ENCODE measurements at places on chromosomes 2 and 18. TPM values are rescaled to one million over a fixed set of nuclear protein-coding genes. Genes with fewer than 3 reads are reported as not detected.

Gene PAX8
- not detected for total RNA-seq

DNA sequence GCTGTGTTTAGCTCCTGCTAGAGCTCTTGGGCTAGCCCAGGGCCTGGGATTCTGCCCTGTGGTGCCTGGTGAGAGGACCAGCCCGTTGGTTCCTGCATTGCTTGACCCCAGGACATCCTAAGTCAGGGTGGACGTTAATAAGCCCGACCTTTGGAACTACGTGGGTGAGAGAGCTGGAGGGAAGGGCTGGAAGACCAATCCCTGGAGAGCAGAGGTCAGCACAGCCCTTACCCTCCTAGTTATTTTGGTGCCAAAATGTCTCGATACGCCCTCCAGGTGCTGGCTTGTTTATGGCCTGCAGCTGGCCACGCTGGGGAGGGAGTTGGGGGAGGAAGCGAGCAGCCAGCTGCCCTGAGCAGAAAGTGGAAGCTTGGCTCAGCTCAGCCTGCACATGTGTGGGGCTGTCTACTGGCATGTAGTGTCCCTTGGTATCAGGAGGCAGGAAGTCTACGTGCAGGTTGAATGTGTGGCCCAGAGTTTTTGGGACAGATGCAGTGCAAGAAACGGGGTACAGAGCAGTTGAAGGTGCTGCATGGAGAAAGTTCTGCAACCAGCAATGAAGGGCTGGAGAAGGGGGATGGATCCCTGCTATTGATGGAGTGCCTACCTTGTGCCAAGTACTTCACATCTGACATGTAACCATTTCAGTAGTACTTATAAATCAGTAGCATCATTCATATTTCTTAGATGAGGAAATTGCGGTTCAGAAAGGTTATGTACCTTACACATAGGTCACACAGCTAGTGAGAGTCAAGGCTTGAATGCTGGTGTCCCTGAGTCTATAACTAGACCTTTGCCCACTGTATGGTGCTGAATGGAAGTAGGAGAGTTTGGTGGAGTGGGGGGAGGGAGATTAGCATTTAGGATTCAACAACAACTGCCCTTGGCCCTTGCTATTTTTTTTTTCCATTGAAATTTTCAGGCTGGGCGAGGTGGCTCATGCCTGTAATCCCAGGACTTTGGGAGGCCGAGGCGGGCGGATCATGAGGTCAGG lies 5.0 kb upstream of the DGKD start:
- H3K27ac ChIP-seq, result no peak overlapping the region
- H3K4me3 ChIP-seq, result no peak overlapping the region
- peaks cover 41% of the 10 kb centered on the region for H3K4me1 ChIP-seq
- H3K27me3 ChIP-seq, result no peaks in the 10 kb centered on the region

DNA sequence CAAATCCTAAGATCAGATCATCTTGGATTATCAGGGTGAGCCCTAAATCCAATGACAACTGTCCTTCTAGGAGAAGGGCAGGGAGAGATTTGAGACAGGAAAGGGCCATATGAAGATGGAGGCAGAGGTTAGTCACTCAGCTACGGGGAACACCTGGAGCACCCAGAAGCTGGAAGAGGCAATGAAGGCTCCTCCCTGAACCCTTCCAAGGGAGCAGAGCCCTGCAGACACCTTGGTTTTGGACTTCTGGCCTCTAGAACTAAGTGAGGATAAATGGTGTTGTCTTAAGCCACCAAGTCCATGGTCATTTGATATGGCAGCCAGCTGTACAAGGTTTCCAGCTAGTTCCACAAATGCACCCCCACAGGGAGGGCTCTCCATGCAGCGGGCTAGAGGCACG lies 6.9 kb upstream of the PTPN2 start:
- no peak for DNase-seq
- H3K4me1 ChIP-seq, result peaks cover 17% of the 10 kb centered on the region
- no peak overlapping the region for H3K4me3 ChIP-seq
- H3K27ac ChIP-seq, result no peak overlapping the region
- no peaks in the 10 kb centered on the region for H3K27me3 ChIP-seq

DNA sequence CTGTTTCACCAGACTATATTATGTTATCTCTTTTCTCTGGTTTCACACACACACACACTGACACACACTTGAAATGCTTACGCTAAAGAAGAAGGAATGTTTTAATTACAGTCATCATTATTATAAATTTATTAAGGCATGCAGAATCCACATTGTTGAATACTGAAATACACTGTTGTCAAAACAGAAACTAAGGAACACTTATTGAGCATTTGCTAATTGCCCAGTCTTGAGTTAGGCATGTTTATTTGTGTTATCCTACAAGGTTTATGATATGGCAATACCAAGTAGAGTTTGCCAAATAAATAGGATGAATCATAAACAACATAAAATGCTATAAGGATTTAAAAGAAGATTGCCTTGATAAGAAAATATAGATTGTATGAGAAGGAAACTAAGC lies 917.0 kb upstream of the PIK3C3 start:
- H3K4me1 ChIP-seq, result peaks cover 7% of the 10 kb centered on the region
- H3K27me3 ChIP-seq, result no peaks in the 10 kb centered on the region
- DNase-seq, result no peak
- no peak overlapping the region for H3K4me3 ChIP-seq
- H3K36me3 ChIP-seq, result peaks cover 2% of the 10 kb centered on the region

Gene XPO1
- total RNA-seq, result 89.8 TPM

DNA sequence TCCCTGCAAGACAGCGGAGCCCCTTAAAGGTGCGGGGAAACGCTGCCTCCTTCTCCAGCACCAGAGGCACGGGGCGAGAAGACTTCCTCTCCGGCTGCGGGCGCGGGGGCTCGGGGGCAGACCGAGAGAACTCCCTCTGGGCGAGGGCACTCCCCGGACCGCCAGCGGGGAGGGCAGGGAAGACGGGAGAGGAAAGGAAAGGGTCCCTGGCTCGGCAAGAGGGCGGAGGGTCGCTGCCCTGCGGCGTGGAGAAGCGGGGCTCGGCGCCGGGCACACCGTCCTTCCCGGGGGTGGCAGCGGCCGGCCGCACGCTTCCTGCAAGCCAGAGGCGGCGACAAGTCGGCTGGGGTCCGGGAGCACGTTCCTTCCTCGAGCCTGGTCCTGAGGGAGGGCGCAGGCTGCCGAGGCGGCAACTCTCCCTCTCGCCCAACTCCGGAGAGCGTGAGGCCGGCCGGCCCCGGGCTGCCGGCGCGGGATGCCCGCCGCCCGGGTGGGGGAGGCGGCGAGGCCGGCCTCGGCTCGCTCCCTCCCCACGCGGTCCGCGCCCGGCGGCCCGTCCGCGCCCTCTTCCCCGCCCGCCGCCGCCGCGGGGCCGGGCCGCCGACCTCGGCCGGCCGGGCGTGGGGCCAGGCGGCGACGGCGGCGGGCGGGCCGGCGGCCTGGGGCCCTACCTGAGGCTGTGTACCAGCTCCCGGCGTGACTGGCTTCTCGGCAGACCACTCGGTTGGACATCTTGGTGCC lies 1.1 kb downstream of the MEMO1 start:
- H3K36me3 ChIP-seq, result no peaks in the 10 kb centered on the region
- H3K4me1 ChIP-seq, result peaks cover 42% of the 10 kb centered on the region
- H3K27me3 ChIP-seq, result no peaks in the 10 kb centered on the region
- H3K4me3 ChIP-seq, result peak overlapping the region; percentile 95

GRCh38 chr2:9032121-9032520 lies 28.6 kb upstream of the MBOAT2 start:
- H3K27me3 ChIP-seq, result no peaks in the 10 kb centered on the region
- no peaks in the 10 kb centered on the region for H3K36me3 ChIP-seq
- H3K27ac ChIP-seq, result no peak overlapping the region
- no peak for DNase-seq

DNA sequence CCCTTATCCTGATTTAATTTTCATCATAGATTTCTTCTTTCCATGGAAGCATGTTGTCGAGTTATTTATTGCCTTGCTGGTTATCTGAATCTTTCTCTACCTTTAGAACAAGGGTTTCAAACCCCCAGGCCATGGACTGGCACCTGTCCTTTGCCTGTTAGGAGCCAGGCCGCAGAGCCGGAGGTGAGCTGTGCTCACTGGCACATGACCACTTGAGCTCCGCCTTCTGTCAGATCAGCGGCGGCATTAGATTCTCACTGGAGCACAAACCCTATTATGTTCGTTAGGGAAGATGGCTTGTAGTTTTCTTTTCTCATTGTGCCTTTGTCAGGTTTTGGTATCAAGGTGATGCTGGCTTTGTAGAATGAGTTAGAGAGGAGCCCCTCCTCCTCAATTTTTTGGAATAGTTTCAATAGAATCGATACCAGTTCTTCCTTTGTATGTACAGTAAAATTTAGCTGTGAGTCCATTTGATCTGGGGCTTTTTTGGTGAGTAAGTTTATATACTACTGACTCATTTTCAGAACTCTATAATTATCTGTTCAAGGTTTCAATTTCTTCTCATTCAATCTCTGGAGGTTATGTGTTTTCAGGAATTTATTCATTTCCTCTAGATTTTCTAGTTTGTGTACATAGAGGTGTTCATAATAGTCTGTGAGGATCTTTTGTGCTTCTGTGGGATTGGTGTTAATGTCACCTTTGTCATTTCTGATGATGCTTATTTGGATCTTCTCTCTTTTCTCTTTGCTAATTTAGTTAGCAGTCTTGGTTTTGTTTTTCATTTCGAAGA lies 668.0 kb upstream of the FAM98A start:
- no peaks in the 10 kb centered on the region for H3K4me1 ChIP-seq
- no peaks in the 10 kb centered on the region for H3K36me3 ChIP-seq
- H3K27me3 ChIP-seq, result peaks cover 8% of the 10 kb centered on the region

GRCh38 chr18:24326211-24326610 lies 71.4 kb downstream of the OSBPL1A start:
- no peak overlapping the region for H3K27ac ChIP-seq
- H3K27me3 ChIP-seq, result no peaks in the 10 kb centered on the region
- H3K4me1 ChIP-seq, result peaks cover 17% of the 10 kb centered on the region

GRCh38 chr2:120445449-120446143 lies 99.7 kb downstream of the INHBB start:
- peaks cover 42% of the 10 kb centered on the region for H3K27me3 ChIP-seq
- DNase-seq, result no peak
- no peak overlapping the region for H3K4me3 ChIP-seq
- H3K36me3 ChIP-seq, result no peaks in the 10 kb centered on the region

Gene ERFE
- total RNA-seq, result 1.8 TPM

DNA sequence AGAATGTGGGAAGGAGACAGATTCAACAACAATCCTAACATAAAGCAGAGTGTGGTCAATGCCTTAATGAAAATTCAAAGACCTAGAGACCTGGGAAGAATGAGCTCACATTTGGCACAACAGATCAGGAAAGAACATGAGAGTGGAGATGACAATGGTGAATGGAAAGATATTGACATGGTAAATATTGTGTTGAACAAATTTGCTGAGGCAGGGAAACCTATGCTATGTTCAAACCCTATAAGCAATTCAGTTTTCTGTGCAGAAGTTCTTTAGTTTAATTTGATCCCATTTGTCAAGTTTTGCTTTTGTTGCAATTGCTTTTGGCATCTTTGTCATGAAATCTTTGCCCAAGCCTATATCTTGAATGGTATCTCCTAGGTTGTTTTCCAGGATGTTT lies 199.4 kb upstream of the LRRTM4 start:
- no peaks in the 10 kb centered on the region for H3K27me3 ChIP-seq
- DNase-seq, result no peak
- H3K27ac ChIP-seq, result no peak overlapping the region
- no peak overlapping the region for H3K4me3 ChIP-seq
- H3K4me1 ChIP-seq, result no peaks in the 10 kb centered on the region

- DNase-seq, result no peak
- no peaks in the 10 kb centered on the region for H3K4me1 ChIP-seq
- no peaks in the 10 kb centered on the region for H3K36me3 ChIP-seq
- no peak overlapping the region for H3K27ac ChIP-seq
- H3K27me3 ChIP-seq, result peaks cover 11% of the 10 kb centered on the region
- no peak overlapping the region for H3K4me3 ChIP-seq
Measured at GRCh38 chr2:6814312-6814711, 51.4 kb downstream of the CMPK2 start.

DNA sequence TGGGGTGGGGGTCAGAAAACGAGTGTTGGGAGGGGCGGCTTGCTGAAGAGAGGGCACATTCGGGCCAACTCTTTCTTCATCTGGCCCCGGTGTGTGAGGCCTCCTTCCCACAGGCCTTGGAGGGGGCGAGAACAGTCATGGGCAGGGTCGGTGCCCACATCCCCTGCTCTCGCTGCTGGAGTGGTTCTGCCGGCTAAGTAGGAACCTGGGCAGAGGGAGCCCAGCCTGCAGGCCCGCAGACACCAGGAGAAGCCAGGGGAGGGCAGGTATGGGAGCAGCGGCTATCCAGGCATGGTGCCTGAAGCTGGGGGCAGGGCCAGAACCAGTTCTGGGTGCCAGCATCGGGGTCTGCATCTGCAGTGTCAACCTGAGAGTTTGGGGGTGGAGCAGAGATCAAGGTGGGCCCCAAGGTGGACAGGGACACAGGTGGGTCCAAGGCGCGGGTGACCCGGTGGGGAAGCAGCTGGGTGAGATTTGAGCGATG lies 46.6 kb upstream of the HPCAL1 start:
- peaks cover 4% of the 10 kb centered on the region for H3K27me3 ChIP-seq
- DNase-seq, result no peak
- no peaks in the 10 kb centered on the region for H3K4me1 ChIP-seq
- no peak overlapping the region for H3K27ac ChIP-seq
- peaks cover 1% of the 10 kb centered on the region for H3K36me3 ChIP-seq
- no peak overlapping the region for H3K4me3 ChIP-seq

- H3K36me3 ChIP-seq, result no peaks in the 10 kb centered on the region
- no peaks in the 10 kb centered on the region for H3K4me1 ChIP-seq
- H3K27me3 ChIP-seq, result no peaks in the 10 kb centered on the region
- no peak overlapping the region for H3K27ac ChIP-seq
Measured at GRCh38 chr2:214450118-214450894, 39.5 kb downstream of the VWC2L start.

Gene RTP5
- not detected for total RNA-seq

- DNase-seq, result no peak
- H3K27ac ChIP-seq, result peak overlapping the region; percentile 73
- H3K4me3 ChIP-seq, result no peak overlapping the region
- H3K36me3 ChIP-seq, result no peaks in the 10 kb centered on the region
- peaks cover 15% of the 10 kb centered on the region for H3K4me1 ChIP-seq
Measured at GRCh38 chr18:7038330-7038851, 79.2 kb downstream of the LAMA1 start.

Gene GPBAR1
- total RNA-seq, result 0.26 TPM

DNA sequence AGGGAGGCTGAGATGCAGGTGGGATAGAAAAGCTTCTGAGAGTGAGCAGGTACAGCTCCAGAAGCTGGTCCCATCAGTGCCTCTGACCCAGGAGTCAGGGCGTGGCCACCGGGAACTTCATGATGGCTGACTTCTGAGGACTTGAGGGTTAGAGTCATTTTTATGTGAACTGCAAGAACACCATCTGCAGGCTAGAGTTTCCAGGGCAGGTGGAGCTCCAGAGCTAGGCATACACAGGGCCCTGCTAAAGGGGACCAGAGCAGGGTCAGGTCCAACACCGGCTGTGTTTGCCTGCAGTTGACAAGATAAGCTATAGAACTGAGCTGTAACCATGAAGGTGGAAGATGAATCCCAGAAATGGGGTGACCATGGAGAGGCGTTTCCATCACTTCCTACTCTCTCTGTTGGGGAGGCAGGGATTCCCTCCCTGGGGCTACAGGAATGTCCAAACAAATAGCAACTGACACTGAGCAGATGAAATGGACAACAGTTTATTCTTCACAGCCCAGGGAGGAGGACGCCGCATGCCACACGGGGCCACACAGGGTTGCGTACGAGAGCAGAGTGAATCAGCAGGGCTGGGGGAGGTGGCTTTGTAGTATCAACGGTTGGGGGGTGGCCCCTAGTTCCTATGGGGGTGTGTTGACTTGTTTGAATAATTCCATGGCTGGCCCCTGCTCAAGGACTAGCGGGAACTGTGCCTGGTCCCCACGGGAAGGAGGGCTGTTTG lies 77.6 kb upstream of the ZNF516 start:
- H3K36me3 ChIP-seq, result no peaks in the 10 kb centered on the region
- no peak overlapping the region for H3K4me3 ChIP-seq
- DNase-seq, result no peak
- peaks cover 5% of the 10 kb centered on the region for H3K4me1 ChIP-seq
- H3K27ac ChIP-seq, result no peak overlapping the region
- no peaks in the 10 kb centered on the region for H3K27me3 ChIP-seq

Measured in chondrocyte (in vitro differentiated cells).